Caco-2 (cell line): ENCODE measurements at places on chromosomes 7 and 10.
A peak's percentile ranks its signal among the peaks of the same experiment; 100 is the strongest.

DNA sequence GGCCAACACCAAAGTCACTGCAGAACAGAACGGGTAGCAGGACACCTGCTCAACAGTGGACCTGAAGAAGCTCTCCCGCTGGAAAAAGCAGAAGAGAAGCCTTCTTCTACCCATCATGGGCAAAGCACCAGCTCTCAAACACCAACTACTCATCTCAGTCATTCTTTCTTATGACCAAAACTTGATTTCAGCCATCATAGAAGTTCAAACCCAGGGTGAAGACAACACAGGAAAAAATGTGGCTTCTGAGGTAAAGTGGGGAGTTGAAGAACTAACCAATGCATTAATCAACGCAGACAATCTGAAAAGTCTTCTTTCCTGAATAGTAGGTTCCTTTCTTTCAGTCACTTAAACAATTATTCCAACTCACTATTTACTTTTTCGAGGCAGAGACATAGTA is 83.3 kb downstream of the ELMO1 start:
- DNase-seq: no peak

GRCh38 chr10:27794157-27794556 is 48.5 kb upstream of the MKX start:
- DNase-seq: no peak

DNA sequence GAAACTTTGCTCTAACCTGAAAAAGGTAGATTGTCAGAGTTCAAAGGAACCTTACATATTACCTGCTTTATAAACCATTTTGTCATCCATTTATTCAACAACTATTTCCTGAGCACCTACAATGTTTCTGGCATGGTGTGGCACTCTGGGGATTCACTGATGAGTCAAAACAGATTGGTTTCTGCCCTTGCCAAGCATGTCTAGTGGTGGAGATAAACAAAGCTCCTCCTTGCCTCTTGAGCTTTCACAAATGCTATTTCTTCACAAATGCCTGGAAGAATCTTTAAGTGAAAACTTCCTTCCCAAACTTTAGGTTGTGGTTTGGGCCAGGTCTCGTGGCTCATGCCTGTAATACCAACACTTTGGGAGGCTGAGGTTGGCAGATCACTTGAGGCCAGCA is 85.1 kb upstream of the RELN start:
- DNase-seq: no peak

GRCh38 chr7:112176241-112176640 is 30.0 kb downstream of the DOCK4 start:
- DNase-seq: no peak

GRCh38 chr10:29409241-29410054 is 120.6 kb downstream of the LYZL1 start:
- DNase-seq: peak; percentile 86

DNA sequence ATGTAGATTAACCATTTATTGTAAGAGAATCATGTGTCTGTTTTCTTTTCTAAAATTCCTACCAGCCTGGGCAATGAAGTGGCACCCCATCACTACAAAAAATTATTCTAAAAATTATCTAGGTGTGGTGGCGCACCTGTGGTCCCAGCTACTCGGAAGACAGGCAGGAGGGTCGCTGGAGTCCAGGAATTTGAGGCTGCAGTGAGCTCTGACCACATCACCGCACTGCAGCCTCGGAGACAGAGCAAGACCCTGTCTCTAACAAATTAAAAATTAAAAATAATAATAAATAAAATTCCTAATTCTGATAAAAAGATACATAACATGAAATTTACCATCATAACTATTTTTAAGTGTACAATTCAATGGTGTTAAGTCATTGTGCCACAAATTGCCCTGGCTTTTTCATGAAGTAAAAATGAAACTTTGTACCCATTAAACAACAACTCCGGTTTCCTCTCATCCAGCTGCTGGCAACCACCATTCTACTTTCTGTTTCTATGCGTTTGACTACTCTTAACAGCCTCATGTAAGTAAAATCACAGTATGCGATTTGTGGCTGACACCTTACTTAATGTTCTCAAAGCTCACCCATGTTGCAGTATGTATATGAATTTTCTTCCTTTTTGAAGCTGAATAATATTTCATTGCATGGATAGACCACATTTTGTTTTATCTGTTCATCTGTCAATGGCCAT is 20.6 kb upstream of the USP6NL start:
- DNase-seq: no peak

GRCh38 chr7:116525298-116525912 is 569 bp downstream of the CAV1 start:
- DNase-seq: peak; percentile 47

- no peak for DNase-seq
Measured at GRCh38 chr7:98860071-98860470, 9.7 kb downstream of the TMEM130 start.

DNA sequence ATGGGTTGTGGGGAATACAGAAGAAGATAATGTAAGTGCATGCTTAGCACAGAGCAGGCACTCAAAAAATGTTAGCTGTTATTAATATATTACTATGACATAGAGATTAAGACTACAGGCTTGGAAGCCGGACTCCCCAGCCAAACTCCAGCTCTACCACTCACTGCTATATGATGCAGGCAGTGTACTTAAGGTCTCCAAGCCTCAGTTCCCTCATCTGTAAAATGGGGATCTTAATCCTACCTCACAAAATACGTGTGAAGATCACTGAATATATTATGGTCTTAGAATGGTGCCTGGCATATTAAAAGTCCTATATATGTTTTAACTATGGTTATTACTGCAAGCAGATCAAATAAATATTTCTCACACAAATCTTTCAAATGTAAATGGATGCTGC is 5.2 kb downstream of the PDLIM1 start:
- DNase-seq: no peak

DNA sequence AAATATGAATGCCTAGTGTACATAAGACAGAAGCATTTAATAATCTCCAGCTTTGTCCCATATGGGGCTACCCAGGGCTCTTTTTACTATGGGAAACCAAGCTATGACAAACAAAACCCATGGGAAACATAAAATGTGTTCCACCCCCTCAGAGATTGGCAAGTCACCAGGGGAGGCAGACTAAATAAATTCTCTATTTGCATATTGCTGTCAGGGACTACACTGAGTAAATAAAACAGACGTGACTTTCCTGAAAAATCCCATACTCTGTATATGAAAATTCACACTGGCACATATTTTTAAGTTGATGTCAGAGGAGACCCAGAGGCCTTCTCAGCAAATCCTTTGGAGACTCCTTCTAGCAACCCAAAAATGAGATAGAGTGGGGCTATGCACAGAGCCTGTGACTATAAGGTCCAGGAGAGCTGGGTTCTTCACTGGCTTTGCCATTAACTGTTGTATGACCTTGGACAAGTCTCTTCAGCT is 44.0 kb upstream of the HPSE2 start:
- DNase-seq: no peak

GRCh38 chr10:13839430-13839990 is 252.7 kb downstream of the PRPF18 start:
- DNase-seq: no peak

DNA sequence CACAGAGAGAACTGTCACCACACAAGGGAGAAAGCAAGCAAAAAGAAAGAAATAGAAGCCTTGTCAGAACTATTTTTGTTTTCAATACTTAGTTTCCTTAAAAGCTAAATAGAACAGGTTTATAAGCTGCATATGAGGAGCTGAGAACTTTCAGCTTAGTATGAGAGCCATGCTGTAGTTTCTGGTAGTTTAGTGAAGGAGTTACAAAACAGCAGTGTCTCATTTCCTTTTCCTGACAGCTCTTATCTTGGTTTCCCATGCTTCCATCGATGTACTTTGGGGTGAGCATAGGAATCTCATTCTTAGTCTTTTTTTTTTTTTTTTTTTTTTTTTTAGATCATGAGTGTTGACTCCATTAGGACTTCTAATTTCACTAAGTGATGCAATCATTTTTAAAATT is 8.6 kb upstream of the CHRM2 start:
- DNase-seq: no peak

DNA sequence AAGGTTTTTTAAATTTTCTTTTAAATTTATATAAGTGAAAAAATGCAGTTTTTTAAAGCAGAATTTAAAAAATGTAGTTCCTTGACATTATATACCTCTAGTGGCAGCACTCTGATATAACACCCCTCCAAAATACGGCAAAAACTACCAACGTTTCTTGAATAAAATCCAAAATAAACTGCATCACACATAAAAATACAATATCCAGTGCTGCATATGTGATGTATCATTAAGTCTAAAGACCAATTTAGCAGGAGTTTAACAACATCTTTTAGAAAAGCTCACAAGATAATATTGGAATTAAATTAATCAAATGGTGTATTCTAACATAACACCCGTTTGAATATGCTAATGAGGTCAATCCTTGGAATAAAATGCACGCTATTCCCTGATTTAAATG is 1.4 kb downstream of the TCERG1L start:
- no peak for DNase-seq

DNA sequence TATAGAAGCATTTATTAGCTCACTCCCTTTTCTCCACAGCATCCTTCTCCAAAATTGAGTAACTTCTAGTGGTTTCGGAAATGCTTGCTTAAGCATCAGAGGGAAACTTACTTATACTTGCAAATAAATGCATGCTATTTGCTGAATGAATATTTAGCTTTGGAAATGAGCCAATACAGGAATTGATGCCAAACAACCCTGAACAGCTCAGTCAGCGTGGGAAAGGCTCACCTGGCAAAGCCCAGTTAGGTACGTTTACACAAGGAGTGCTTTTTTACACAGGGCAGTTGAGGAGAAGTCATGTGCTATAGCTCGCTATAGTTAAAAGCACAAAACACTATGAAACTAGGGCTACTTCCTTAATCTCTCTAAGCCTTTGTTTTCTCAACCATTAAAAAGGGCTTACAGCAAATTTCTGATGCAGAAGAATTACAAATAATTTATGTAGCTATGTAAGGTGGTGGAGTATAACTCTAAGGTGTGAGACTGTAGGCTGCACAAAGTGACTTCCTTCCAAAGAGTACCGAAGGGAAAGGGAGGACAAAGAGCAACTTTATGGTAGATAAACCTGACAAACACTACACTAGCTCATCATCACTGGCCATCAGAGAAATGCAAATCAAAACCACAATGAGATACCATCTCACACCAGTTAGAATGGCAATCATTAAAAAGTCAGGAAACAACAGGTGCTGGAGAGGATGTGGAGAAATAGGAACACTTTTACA is 498.2 kb downstream of the PHTF2 start:
- no peak for DNase-seq

- no peak for DNase-seq
Measured at GRCh38 chr7:37703361-37703760, 19.8 kb downstream of the GPR141 start.

GRCh38 chr7:962401-963081 is 8.1 kb upstream of the ADAP1 start:
- DNase-seq: no peak

GRCh38 chr10:95264227-95265051 is 26.4 kb downstream of the PDLIM1 start:
- DNase-seq: peak; percentile 80

DNA sequence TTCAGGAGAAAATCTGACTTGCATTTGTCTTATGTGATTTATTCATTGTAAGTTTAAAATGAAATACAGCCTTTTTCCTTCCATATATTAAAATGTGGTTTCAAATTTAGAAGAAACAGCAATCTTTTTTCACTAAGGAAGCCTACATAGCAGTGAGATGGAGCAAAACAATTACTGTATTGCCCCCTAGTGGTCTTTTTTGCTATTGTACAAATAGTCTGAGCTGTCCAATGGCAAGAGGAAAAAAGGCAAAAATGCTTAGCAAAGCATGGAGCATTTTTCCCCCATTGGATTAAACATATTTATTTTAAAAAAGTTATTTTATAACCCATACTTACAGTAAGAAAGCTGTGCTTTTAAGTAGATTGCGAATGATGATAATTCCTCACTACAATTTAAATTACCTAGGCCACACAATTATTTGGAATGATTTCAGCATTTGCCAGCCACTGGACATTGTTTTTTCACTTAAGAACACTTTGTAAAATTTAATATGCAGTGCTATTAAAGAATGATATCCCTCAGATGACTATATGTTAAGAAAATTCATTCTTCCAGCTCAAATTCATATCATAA is 119.5 kb downstream of the CPED1 start:
- no peak for DNase-seq

DNA sequence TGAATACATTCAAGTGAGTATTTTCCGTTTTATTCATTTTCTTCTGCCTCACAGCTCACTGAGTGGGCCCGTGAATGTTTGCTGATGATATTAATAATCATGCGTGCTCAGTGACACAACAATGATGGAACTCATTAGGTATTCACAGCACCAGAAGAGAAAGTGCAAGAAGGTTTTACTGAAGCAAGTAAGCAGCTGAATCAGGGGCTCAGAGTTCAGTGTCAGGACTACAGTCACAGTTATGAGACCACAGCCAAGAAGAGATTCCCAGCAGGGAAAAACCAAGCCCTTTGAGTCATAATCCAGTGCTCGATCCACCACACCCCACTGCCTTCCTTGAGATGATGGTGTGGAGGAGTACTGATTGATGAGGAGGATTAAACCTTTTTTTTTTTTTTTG is 247.4 kb downstream of the KIAA1217 start:
- no peak for DNase-seq

DNA sequence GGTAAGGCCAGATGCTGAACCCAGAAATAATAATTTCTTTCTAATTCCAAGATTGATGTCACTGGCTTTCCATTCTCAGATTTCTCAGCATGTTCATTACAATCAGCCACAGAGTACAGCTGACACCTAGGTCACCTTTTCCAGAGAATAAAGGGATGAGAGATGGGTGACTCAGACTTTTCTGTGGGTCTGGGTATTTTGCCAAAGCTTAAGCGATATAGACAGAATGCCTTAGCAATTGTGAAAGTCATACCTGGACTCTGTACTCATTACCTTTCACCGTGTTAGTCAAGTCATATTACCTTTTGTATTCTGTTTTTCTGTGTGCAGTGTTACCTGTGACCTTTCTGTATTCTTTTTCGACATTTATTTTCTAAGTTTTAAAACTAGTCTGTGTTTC is 10.6 kb upstream of the PRTFDC1 start:
- DNase-seq: peak; percentile 61

- no peak for DNase-seq
Measured at GRCh38 chr10:100014071-100014762, 4.5 kb upstream of the DNMBP start.

DNA sequence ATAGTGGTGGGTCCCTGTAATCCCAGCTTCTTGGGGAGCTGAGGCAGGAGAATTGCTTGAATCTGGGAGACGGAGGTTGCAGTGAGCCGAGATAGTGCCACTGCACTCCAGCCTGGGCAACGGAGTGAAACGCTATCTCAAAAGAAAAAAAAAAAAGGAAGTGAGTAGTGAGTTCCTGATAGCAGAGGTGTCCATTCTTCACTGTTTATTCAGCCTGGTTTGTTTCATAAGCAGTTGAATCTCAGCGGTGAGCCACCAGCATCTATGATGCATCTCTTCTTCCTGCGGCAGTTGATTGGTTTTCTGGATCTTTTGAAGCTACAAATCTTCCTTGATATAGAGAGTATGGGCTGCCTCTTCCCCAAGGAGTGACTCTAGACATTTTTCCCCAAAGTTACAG is 316.1 kb upstream of the MTPN start:
- DNase-seq: no peak

DNA sequence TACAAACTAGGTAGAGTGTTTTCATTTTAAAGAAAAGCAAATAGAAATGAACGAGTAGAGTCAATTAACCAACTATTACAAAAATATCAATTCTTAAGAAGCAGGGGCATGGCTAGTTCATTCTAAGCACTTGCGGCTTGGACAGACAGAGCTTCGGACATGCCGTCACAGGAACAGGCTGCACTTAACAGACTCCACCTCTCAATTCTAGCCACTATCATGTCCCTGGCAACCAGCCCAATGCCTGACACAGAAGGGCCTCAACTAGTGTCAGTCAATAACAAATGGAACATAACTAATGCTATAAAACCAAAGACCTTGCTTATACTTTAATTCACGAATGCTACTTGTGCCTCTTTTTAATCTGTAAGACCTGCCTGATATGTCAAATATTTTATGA is 74.4 kb downstream of the TPK1 start:
- DNase-seq: no peak
